ENCODE measurements at places on chromosomes 7 and 10. TPM values are rescaled to one million over a fixed set of nuclear protein-coding genes. Genes with fewer than 3 reads are reported as not detected.

The TNS3 gene
- total RNA-seq = 52.6 TPM

The NEURL1 gene
- not detected for total RNA-seq

The RAB11FIP2 gene
- 17.5 TPM for total RNA-seq

The GIMAP5 gene
- not detected for total RNA-seq

The EPDR1 gene
- total RNA-seq = 43.4 TPM

The CHCHD3 gene
- total RNA-seq = 94.0 TPM
